ENCODE measurements at places on chromosomes 13 and 19.

DNA sequence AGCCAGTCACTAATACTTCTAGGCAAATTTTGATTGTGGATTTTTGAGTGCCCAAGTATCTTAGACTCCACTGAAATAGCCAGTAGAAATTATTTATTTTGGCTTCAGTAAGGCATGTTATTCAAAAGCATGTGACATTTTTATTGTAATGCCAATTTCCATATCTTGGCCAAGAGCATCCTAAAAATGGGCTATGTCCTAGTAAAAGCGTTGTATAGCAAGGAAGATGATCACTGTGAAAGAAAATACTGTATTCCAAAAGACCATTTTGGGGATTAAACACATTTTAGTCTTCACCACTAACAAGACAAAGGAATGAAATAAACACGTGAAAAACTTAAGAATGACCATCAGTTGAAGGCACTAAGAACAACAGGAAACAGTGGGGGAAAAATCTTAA lies 149.1 kb downstream of the NUFIP1 start:
- DNase-seq, result no peak

- peak; percentile 78 for DNase-seq
Measured at GRCh38 chr19:47518139-47518538, 3.3 kb upstream of the NAPA start.

DNA sequence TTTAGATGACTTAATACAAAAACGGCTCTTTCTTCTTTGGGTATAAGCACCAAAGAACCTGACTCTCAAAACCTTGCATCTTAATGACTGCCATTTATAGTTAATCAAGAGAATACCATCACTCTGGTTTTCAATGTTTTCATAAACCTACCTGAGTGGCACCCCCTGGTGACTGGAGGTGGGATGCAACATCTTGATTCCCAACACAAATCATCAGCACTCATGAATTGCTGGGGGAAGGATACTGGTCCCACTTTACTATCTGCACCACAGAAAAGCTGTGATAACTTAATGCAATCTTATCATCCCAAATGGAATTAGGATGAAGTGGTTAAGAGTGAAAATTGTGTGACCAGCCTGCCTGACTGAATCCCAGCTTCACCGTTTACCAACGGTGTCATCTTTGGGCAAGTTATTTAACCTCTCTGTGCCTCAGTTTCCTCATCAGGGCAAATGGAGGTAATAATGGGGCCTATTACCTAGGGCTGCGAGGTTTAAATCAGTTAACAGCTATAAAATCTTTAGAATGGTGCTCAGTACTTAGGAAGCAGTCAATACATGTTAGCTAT lies 366.4 kb downstream of the KLF12 start:
- DNase-seq, result peak; percentile 11

- DNase-seq, result no peak
Measured at GRCh38 chr19:31235806-31236205, 113.4 kb downstream of the TSHZ3 start.

GRCh38 chr13:26758496-26759157 lies 2.0 kb downstream of the GPR12 start:
- no peak for DNase-seq

DNA sequence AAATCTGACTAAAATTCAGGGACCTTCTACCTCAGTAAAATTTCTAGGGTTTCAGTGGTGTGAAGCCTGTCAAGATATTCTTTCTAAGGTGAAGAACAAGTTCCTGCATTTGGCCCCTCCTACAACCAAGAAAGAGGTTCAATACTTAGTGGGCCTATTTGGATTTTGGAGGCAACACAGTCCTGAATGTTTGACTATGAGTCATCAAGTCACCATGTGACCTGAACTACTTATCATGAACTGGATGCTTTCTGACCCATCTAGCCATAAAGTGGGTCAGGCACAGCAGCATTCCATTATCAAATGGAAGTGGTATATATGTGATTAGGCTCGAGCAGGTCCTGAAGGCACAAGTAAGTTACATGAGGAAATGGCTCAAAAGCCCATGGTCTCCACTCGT lies 163.0 kb upstream of the IRS2 start:
- DNase-seq, result no peak

GRCh38 chr13:106819413-106820180 lies 251.7 kb upstream of the ARGLU1 start:
- no peak for DNase-seq

DNA sequence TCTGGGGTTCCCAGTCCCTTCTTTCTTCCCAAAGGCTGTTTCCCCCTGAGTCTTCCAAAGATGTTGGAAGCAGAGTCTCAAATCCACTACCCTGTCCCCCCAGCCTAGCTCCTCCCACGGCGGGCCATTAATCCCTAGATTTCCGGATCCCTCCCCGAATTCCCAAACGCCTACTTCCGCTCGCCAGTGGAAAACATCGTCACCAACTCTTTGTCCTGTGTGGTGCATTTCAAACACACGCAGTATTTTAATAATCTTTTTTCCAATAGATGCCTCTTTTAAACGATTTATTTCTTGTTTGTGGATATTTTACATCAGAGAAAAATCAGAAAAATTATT lies 610 bp downstream of the ZNF791 start:
- no peak for DNase-seq

GRCh38 chr19:38952395-38953165 lies 21.8 kb downstream of the MRPS12 start:
- peak; percentile 66 for DNase-seq

DNA sequence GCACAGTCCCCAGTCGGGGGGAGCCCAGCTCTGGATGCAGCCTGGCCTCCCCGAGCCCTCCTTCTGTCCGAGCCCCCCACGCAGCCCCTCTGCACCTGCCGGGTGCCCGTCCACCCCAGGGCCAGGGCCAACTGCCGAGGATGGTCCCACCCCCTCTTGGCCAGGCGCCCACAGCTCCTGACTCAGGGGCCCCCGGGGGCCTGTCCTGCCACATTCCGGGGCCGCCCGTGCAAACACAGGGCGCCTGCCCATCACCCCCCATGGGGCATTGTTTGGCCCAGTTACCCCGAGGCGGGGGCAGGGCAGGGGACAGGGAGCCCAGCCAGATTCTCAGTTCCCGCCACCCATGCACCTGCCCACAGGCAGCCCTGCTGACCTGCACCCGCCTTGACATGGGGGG lies 5.3 kb upstream of the TCF3 start:
- no peak for DNase-seq

DNA sequence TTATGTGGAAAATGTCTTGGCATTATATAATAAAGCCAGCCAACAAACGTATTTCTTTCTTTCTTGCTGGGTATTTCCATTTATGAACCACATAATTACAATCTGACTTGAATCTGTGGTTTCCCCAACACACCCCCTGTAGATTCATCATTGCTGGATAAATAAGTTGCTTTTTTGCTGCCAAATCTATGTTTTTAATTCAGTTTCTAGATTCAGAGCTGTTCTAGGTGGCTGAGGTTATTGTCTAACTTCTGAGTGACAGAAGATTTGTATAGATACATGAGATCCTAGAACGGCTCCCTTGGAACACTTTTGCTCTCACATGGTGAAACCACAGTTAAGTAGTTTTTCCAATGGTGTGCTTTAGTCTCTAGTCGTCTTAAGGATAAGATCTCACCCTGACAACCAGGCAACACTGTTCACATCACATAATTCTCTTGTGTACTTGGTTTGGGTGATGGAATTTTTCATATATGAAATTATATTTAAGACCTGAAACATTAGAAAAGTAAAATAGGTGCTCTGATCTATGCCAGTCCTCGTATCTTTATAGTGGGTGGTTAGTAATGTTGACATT lies 239.1 kb downstream of the KLF12 start:
- DNase-seq, result no peak

DNA sequence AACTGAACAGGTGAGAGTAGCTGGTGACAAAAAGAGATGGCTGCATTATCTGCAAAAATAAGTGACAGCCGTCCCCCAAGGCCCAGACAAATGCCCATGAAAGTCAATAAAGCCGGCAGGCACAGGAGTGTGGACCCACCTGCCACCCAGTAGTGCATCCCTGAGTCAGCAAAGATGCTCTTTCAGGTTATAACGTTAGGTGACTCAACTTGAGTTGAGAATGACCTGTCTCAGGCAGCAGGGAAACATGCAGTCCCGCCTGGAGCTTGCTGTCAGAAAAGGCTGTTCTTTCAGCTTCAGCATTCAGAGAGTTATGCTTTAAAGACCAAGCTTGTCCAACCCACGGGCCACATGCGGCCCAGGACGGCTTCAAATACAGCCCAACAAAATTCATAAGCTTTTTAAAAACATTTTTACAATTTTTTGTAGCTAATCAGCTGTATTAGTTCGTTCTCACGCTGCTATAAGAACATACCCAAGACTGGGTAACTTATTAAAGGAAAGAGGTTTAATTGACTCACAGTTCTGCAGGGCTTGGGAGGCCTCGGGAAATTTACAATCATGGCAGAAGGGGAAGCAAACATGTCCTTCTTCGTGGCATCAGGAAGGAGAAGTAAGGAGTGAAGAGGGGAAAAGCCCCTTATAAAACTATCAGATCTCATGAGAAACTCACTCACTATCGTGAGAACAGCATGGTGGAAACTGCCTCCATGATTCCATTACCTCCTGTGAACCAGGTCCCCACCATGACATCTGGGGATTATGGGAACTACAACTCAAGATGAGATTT lies 110.4 kb downstream of the RAB20 start:
- DNase-seq, result no peak

- DNase-seq, result no peak
Measured at GRCh38 chr19:4232614-4233281, 3.4 kb downstream of the EBI3 start.

- no peak for DNase-seq
Measured at GRCh38 chr13:37412241-37412921, 186.2 kb downstream of the POSTN start.

- DNase-seq, result peak; percentile 16
Measured at GRCh38 chr19:13260883-13261653, 110.9 kb downstream of the IER2 start.

DNA sequence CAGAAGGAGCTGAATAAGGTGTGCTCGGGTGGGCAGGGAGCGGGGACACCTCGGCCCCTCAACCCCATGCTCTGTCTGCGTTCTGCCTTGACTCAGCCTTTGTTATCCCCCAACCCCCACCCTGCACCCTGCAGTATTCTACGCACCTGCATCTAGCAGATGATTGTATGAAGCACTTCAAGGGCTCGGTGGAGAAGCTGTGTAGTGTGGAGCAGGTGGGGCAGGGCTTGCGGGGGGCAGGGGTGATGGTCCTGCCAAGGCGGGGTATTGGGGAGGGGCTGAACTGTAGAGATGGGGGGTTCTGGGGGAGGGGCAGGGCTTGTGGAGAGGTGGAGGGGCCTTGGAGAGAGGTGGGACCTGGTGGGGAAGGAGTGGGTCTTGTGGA lies 6.1 kb downstream of the STXBP2 start:
- DNase-seq, result no peak

GRCh38 chr13:52862358-52863206 lies 14.1 kb upstream of the PCDH8 start:
- DNase-seq, result no peak

GRCh38 chr19:18737954-18738351 lies 53.2 kb downstream of the COMP start:
- no peak for DNase-seq

DNA sequence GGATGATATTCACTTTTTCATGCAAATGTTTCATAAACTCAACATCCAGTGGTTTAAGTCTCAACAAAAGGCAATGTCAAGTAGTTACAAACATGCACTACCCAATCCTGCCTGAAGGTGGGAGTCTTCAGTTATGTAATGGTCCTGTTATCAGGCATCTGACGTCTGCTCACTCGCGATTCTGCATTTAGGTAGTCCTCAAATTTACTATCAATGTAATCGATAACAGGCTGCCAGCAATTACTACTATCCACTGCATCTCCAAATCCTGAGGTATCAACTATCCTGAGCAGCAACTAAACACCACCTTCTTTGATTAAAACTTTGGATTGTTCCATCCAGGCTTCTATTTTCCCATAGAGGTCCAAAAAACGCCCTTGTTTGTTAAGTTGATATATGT lies 51.2 kb downstream of the NLRP12 start:
- peak; percentile 56 for DNase-seq

DNA sequence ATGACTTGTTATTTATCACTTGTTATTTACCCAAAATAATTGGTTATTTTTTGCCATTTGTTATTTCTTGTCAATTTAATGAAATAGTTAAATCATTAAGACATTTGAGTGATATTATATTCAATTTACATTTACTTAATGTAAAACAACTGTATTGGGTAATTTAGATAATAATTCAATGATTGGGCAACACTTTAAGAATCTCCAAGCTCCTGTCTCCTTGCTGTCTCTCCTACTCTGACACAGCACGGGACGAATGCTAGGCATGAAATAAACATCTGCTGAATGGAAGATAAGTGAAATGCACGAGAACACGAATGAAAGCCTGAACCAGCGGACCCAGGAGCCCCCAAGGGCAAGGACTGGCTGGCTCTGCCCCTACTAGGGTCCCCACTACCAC lies 5.7 kb upstream of the PPP6R1 start:
- DNase-seq, result no peak

DNA sequence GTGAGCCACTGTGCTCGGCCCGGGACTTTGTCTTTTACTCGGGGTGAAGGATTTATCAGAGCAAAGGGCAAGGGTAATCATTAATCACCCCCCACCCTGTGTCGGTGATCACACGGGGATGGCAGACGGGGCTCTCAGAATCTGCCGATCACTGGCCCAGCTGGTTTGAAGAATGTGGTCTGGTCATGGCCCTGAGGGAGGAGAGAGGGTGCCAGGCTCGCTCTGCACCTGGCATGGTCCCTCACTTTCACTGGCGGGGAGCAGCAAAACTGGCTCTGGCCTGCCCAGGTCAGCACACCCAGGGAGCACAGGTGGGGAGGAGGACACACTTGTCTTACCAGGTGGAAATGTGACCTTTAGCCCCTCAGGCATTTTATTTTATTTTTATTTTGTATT lies 10.2 kb downstream of the REEP6 start:
- DNase-seq, result no peak

DNA sequence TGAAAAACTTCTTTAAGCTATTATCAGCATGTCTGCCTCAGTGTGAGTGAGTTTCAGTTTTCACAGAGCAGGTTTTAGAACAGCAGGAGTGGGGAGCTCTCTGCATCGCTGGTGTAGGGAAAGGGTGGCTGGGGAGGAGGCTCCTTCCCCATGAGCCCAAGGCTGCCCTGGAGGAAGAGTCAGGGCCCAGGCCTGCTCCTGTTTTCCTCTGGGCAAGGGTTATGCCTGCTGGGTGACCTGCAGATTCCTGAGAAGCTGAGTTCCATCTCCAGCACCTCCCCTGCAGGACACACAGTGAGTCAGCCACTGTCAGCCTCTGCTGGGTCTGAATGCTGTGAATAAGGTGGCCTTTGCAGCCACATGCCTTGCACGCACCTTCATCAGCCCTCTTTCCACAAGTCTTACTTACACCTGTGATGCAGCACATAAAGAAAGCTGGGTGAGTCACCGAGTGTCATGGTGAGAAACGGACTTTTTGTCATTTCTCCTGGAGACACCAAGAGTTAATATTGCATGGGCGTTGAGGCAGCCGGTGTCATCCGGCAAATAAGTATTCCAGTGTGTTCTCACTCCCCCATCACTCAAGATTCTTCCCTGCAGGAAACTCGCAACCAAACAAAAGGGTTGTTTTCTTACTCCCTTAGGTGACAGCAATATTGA lies 186.4 kb upstream of the KL start:
- DNase-seq, result no peak

Measured in CD4-positive, alpha-beta T cell treated with Interferon alpha-2 for 1 hour (primary cell).